Activated T-cell treated with anti-CD3 and anti-CD28 coated beads, Interleukin-2, amount 50 U/mL, for 24 hours (primary cell): ENCODE measurements at places on chromosomes 16 and 17.

- DNase-seq, result no peak
These were observed 390.3 kb upstream of the CCL2 start for GRCh38 chr17:33864758-33865229.

GRCh38 chr16:67137605-67138004 is 13.2 kb downstream of the B3GNT9 start:
- no peak for DNase-seq

GRCh38 chr16:67456391-67457081 is 24.4 kb downstream of the ATP6V0D1 start:
- DNase-seq, result no peak

GRCh38 chr17:28396635-28397239 is 9.3 kb downstream of the SLC46A1 start:
- no peak for DNase-seq

GRCh38 chr17:48571826-48572417 is 6.2 kb downstream of the HOXB4 start:
- no peak for DNase-seq
